ENCODE measurements at places on chromosomes 11 and 22.
A peak's percentile ranks its signal among the peaks of the same experiment; 100 is the strongest.

DNA sequence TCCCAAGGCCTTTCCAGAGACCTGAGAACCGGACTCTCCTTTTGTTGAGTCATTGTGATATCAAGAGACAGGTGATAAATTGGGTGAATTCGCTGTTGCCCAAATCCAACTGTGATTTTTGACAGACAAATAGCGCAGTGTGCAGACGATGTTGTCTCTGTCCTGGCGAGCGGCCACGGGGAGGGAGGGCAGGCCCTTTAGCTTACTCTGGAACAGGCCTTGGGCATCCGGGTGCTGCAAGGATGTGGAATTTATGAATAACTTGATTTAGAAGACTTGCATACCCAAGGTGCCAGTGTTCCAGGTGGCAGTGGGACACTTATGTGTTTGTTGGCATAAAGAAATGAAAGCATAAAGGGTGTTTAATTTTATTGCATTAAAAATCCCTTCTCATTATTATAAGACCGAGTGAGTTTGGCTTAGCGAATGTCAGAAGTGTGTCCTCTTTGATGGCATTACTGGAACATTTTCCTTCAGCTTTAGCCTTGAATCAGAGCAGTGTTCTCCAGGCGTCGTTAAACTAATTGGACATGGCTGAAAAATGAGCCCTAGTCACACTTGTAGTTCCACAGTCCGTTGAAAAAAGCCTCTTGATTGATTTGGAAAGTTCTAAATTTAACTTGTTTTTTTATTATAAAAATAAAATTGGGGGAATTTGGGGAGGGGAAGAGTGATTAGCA is 9.4 kb downstream of the LDLRAD3 start:
- DNase-seq = no peak

- DNase-seq = peak; percentile 57
These were observed 612 bp downstream of the XBP1 start for GRCh38 chr22:28799606-28800307.

- DNase-seq = no peak
These were observed 8.7 kb upstream of the CABP7 start for GRCh38 chr22:29710922-29711593.

DNA sequence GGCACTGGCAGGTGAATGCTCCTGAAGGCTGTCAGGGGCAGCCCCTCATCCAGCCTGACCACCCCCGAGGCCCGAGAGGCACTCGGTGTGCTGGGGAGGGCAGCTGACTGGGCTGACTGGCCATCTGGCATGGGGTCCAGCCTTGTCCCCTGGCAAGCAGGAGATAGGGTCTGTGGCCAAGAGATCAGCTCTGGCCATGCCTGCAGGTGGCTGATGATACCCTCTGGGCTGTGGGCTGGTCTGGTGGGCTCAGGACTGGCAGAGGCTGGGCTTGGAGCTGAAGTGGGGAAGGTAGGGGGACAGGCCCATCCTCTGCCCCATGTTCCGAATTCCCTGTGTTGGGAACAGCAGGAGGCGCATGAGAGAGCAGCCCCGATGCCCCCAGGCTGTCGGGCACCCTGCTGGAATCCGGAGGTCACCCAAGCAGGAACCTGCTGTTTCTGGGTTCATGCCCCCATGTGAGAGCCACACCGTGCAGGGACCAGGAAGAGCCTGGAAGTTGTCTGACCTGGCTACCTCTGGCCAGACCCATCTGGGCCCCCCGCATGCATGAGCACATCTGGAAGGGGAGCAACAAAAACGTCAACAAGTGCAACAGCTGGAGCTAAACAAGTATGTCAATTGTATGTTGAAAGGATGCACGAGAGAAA is 527.0 kb downstream of the TBC1D22A start:
- DNase-seq = no peak

DNA sequence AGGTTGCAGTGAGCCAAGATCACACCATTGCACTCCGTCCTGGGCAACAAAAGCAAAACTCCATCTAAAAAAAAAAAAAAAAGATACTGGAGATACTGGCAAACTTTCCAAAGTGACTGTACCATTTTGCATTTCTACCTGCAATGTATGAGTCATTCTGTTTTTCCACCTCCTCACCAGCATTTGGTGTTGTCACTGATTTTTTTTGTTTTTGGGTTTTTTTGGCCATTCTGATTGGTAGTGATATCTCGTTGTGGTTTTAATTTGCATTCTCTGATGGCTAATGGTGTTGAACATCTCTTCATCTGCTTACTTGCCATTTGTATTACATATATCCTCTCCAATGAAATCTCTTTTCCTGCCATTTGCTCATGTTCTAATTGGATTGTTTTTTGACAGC is 12.0 kb upstream of the RBX1 start:
- DNase-seq = no peak

GRCh38 chr11:65055538-65055937 is 2.8 kb downstream of the NAALADL1 start:
- no peak for DNase-seq

DNA sequence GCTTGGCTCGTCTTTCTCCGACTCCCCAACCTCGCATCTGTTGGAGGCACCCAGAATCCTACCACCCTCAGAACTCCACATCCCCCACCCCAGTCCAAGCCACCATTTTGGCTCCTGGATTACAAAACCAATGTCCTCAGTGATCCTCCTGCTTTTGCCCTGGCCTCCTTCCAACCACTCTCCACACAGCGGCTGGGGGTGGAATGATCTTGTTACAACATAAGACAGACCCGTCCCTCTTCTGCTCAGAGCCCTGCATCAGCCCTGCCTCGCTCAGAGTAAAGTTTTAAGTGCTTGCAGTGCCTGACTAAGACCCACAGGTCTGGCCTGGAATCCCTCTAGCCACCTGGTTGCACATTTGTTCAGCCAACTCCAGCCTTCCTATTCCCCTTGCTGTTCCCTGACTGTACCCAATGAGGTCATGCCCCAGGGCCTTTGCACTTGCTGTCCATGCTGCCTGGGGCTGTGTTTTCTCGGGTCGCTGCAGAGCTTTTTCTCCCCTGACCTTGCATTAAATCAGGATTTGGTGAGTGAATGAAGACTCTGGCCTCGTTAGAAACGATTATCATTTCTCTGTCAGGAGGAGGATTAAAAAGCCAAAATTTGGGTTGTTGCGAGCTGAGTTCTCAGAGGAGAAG is 67.3 kb downstream of the IGF2 start:
- DNase-seq = no peak

DNA sequence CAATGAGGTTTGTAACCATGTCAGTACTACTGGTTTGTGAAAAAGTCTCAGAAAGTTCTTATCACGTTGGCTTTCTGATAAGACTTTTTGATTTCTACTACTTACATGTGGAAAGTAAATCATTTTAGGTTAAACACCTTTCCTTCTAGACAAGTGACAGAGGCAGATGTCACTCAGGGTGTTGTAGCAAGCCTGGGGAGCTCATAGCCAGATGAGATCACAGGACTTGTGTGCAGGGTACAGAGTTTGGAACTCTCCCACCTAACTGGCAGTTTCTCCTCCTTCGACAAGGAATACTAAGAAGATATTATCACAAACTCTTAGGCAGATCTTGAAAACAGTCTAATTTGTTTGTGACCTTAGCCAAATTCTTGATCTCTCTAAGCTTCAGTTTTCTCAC is 49.4 kb upstream of the PICALM start:
- no peak for DNase-seq

GRCh38 chr11:93727985-93728791 is 13.1 kb downstream of the TAF1D start:
- DNase-seq = no peak

GRCh38 chr11:128896356-128896755 is 5.2 kb downstream of the KCNJ5 start:
- peak; percentile 10 for DNase-seq

DNA sequence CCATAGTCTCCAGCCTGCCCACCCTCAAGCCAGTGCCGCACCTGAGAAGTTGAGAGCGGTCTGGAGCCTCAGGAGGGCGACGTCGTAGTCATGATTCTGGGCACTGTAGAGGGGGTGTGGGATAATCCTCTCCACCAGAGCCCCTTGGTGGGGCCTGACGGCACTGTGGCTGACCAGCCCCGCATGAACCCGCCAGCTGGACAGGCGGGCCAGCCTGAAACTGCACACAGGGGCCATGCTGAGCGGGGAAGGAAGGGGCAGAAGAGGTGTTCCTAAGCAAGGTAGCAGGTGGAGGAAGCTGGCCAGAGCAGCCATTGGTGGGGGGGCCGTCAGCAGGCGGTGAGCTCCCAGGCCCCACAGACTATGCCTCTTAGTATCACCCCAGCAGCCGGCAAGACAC is 13.1 kb downstream of the TMPRSS5 start:
- no peak for DNase-seq

DNA sequence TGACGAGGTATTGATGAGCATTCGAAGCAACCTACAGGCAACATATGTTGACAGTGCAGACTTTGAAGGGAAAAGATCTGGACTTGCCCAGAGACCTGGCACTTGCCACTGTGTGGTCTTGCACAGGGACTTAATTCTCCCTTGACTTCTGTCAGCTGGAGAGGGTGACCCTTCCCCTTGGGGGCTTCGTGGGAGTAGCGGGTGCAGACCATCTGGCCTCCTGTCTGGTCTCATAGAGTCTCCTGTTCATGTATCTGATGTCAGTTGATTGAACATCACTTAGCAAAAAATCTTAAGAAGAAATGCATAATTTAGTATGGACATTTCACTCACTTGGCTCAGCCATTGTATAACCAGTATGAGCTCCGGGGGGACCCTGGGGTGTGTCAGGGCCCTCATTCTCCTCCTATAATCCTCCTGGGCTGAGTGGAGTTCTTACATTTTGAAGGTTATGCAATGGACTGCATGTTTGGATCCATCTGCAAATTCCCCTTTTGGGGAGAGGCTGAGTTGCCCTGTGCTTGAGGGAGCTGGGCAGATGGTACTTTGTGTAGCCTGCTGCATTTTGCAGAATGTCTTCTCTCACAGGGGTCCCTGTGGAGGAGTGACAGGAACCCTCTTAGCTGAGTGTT is 13.0 kb downstream of the BCR start:
- no peak for DNase-seq

- no peak for DNase-seq
These were observed 9.6 kb upstream of the CDON start for GRCh38 chr11:126072141-126072741.

DNA sequence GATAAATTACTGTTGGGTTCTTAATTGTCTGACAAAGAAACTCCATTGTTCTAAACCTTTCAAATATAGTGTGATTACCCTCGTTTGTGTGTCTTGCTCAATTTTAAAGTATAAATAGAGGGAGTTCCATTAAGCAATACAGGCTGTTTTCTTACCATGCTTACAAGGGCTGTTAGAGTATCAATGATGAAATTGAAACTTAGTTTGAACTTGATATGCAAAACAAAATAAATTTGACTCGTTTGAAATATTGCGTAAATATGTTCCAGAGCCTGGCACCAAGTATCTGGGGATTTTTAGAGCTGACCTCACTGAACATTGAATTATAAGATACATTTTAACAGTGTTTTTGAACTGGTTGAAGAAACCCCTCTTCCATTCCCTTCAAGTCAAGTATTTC is 31.7 kb downstream of the TEAD1 start:
- DNase-seq = no peak

DNA sequence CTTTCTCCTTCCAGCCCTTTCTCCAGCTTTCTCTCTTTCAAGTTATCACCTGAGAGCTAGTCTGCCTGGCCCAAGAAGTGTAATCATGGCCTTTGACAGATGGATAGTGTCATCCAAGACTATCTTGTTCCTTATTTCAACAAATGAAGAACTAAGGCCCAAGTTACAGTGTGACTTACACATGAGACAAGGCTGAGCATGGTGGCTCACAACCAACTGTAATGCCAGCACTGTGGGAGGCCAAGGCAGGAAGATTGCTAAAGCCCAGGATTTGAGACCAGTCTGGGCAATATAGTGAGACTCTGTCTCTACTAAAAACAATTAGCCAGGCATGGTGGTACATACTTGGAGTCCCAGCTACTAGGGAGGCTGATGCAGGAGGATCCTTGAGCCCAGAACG is 3.7 kb upstream of the RANGAP1 start:
- peak; percentile 32 for DNase-seq

DNA sequence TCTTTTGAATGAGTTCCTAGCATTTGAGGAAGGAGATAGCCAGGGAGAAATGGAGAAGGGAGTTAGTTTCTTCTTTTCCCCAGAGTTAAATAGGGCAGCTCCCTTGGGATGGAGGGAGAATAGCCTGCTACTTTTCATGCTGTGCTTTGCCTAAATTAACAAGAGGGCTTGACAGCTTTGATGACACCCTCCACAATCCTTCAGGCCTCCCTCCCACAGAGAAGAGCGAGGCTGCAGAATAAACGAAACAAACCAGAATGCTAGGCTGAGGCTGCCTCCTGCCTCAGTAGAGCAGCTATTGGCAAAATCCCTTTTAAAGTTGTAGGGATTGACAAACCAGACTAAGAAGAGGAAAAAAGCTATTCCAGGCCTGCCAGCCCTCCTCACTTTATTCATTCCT is 94.6 kb downstream of the C11orf58 start:
- no peak for DNase-seq

DNA sequence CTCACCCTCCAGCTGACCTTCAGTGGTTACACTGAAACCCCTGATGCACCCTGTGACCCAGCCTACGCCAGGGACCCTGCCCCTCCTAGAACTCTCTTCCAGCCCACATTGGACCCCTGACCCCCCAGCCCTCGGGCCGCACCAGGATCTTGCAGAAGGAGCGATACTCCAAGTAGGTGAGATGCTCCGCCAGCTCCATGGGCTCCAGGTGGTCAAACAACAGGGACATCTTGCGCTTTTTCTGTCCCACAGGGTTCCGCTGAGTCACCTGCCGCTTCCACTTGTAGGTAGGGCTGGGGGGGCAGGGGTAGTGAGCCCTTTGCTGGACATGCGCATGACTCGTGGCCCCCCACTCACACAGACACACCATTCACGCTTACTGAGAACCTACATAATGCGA is 4.1 kb downstream of the RASGRP2 start:
- DNase-seq = no peak

DNA sequence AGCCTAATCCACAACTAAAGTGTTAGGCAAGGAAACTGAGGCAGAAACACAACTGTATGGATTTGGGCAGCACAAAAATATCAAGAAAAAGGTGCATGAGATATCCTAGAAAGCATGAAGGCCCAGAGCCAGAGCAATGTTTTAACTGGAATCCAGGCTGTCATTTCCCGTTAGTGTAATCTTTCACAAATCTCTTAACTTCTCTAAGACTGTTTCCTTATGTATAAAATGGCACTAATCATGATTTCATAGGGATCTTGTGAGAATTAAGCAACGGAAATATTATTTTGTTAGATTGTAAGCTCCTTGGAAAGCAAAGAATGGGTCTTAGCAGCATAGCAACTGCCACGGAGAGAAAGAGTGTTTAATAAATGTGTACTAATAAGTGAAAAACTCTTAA is 14.7 kb upstream of the SYTL2 start:
- no peak for DNase-seq

DNA sequence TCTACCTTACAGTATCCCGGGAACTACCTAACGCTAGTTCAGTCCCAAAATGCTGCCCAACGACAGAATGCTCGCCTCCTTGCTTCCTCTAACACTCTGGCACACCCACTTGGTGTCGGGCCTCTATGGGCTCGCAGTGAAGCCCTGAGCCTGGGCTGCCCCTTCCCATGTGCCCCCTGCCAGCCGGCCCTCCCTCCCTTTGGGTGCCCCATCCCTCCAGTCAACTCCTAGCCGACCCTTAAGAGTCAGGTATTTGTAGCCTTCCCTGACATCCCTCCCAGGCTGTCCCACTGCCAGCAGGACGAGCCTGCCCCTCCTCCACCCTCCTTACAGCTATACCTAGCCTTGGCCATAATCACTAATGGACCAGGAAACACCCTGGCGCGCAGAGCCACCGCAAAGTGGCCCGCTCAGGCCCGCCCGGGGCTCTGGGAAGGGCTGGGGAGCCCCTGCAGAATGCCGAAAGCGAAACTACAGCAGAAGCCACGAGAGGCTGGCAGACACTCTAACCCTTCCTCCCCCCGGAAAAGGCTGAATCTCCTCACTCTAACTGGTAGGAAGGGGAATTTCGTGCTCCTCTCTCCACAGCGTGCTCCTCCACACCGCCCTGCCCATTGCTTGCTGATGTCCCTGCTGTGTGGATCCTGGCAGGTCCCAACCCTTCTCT is 8.2 kb downstream of the CBX7 start:
- peak; percentile 59 for DNase-seq
